ENCODE measurements at places on chromosomes 13 and 19. TPM values are rescaled to one million over a fixed set of nuclear protein-coding genes. Genes with fewer than 3 reads are reported as not detected.
A peak's percentile ranks its signal among the peaks of the same experiment; 100 is the strongest.

Gene LAIR1
- 63.8 TPM for total RNA-seq

GRCh38 chr13:100630555-100630954 lies 42.0 kb upstream of the GGACT start:
- DNase-seq = no peak

Gene MEDAG
- total RNA-seq = 187 TPM

Gene SIGLEC8
- 0.39 TPM for total RNA-seq

Gene OR7C1
- total RNA-seq = not detected

- DNase-seq = no peak
Measured at GRCh38 chr13:71964491-71965100, 97.6 kb upstream of the DACH1 start.

GRCh38 chr19:21508198-21508597 lies 2.8 kb downstream of the ZNF429 start:
- DNase-seq = no peak

GRCh38 chr13:97403893-97404750 lies 29.8 kb upstream of the RAP2A start:
- no peak for DNase-seq

DNA sequence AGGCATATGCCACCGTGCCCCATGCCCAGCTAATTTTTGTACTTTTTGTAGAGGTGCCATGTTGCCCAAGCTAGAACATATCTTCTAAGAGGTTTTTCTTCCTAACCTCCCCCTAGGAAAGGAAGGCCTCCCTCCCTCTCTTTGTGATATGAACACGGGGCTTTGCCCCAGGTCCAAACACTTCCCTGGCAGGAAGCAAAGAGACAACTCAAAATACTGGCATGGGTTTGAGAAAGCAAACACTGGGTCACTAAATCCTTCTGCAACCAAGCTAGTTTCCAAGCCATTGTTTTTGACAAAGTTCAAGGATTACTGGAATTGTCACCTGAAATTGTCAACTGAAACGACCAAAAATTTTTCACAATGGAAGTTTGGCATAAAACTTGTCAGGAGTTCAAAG lies 8.8 kb downstream of the CC2D1A start:
- DNase-seq = no peak

Gene ERICH6B
- not detected for total RNA-seq

DNA sequence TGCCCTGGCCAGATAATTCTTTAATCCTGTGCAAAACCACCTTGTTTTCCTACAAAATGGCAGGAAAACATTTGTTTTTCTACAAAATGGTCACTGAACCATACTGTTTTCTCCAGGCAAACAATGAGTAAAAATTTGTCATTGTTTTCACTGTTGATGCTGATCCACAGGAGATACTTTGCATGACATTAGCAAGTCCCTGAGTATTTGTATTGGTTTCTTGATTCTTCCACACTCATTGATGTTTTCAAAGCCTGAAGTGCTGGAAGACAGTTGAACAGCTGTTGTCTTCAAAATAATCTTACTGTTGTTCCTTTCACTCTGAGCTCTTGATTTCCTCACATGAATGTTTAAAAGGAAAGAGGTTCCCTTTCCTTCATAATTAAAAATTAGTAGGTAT lies 123.1 kb upstream of the HTR2A start:
- DNase-seq = no peak

Gene CCNE1
- 2.0 TPM for total RNA-seq

Gene DPRX
- total RNA-seq = not detected

- no peak for DNase-seq
Measured at GRCh38 chr19:29782260-29782580, 29.6 kb upstream of the CCNE1 start.

Gene OLFM2
- 15.9 TPM for total RNA-seq

DNA sequence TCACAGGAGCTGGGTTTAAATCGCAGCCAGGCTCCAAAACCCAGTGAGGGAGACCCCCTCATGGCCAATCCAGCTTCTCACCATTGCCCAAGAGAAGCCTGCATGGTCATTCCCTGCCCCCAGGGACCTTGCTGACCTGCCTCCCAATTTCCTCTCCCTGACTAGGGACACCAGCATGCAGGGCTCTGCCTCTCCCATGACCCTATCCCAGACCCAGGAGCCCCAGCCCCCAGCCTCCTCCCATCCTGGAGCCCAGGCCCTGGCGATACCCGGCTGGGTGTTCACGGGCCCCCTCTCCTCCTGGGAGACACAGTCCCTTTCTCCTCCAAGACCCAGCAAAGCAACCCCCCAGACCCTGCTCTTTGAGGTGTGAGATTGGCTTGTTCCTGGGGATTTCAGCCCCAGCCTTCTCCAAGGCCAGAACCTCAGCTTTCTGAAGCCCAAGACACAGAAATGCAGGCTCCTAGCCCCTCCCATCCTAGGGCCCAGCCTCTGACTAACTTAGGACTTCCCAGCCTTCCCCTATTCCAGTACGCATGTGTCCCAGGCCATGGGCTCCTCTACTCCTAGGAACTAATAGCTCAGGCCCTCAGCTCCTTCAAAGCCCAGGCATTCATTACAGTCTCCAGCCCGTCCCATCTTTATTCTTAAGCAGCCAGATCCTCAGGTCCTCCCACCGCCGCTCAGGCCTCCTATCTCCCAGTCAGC lies 1.1 kb downstream of the GYS1 start:
- no peak for DNase-seq

GRCh38 chr19:15296353-15296752 lies 36.0 kb downstream of the BRD4 start:
- DNase-seq = no peak

DNA sequence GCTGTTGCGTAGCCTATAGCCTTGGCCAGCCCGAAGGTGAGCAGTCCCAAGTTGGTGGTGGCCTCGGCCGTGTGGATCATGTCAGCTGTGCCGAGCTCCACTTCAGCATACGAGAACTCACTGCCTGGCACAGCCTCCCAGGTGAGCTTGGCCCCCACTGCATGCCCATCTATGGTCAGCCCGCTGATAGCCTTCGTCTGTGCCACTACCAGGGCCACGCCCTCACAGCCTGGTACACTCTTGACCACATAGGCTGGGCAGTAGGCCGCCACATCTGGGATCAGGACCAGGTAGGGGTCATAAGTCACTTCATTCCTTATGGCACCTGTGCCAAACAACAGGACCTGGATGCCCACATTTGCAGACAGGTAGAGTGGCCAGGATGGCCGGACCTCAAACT lies 7.4 kb downstream of the FCGBP start:
- DNase-seq = peak; percentile 73

GRCh38 chr19:45653634-45654033 lies 14.4 kb upstream of the GIPR start:
- no peak for DNase-seq

DNA sequence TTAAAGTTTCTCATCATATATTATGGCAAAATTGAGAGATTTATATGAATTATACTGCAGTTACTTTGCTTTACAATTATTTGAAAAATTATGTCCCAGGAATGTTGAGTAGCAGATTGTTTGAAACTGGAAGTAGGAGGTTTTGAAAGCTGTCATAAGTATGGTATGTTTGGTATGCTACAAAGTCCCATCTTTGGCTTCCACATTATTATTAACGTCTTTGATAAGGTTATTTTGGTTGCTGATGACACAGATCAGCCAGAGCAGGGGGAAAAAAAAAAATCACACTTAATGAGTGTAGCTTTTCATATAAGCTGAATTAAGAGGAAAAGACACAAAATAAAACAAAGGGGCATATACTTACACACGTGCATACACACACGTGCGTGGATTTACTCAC lies 130.1 kb downstream of the SLITRK1 start:
- no peak for DNase-seq

DNA sequence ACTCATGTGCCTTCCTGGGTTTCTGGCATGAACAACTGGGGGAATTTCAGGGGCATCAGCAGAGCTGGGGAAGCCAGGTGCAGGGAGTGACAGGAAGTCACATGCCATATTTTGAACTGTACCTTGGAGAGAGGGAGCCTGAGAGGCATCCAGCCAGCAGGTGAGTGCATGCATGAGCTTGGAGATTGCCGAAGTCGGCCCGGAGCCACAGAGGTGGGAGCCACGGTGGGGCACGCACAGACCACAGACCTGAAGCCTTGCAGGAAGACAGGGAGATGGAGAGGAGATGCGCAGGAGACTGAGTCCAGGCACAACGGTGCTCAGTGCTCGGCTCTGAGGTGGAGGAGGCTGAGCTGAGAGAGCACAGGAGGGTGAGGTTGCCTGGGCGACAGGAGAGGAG lies 55.1 kb downstream of the CDADC1 start:
- DNase-seq = no peak

DNA sequence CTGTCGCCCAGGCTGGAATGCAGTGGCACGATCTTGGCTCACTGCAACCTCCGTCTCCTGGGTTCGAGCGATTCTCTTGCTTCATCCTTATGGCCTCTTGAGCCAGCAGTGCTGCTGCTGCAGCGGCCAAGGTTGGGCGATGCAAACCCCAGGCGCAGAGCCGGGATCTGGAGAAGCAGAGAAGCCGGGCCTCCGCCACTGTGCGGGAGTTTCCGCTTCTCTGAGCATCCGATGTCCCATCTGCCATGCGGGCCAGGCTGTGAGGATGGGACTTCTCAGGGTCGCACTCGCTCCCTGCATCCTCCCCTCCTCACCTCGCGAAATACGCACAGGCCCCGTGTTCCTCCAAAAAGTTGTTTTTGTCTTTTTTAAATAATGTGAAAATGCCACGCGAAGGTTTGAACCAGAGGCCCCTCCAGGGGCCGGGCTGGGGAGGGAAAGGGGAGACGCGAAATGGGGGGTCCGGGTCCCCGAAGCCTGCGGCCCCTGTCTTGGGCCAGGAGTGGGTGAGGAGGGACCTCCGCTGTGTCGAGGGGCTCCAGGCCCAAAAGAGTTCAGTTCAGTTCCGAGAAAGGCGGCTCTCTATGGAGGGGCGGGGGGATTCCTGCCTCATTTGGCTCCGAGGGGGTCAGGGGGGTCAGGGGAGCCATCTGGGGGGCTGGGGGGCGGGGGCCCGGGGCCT lies 15.9 kb downstream of the CYTH2 start:
- no peak for DNase-seq

Gene PROZ
- total RNA-seq = not detected

DNA sequence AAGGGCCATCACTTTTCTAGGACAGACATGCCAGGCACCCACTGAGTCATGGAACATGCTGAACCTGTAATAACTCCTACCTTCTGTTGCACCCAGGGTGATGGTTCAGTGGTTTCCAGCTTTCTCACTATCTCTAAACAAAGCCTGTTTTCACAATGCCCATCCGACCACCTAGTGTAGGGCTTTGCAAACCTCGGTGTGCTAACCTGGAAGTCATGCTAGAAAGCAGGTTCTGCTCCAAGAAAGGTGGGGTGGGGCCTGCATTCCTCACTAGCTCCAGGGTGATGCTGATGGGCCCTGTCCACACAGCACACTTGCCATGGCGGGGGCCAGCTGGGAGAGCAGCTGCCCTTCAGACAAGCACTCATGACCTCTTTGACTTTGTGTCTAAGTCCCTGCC lies 43.4 kb downstream of the COL4A2 start:
- DNase-seq = no peak

- no peak for DNase-seq
Measured at GRCh38 chr19:38683393-38684077, 36.1 kb downstream of the ACTN4 start.

GRCh38 chr13:65725006-65725405 lies 1505.1 kb downstream of the PCDH9 start:
- DNase-seq = no peak

DNA sequence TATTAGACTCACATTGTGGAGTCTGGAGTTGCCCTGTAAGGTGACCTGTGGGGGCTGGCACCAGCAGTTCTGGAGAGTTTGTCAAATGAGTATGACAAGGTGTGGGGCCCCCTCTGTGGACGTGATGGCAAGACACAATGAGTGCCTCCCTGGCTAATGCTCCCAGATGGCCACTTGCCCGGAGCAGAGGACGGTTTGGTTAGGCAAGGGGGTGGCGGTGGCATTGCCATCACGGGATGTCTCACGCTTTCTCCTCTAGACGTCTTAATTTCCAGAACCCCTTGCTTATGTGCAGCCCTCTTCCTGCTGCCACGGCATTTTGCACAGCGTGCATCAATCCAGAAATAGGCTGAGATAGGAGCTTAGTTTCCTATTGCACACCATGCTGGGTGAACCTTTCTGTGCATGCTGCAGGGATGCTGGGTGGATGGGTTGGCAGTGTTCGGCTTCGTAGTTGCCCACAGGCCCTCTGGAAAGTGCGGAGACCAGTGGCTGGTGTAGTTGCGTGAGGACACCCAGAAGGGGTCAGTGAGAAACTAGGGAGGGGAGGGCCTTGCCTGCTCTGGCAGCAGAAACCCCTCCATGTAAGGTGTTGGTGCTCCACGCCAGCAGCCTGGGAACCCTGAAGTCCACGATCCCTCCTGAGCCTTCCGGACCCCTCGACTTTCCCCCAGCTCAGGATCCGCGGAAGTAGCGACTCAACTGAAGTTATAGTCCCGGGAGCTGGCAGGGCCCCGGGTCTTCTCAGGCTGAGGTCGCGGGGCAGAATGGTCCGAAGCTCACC lies 18.1 kb upstream of the LRP3 start:
- DNase-seq = no peak

Gene CASP14
- not detected for total RNA-seq

Gene MAP3K10
- 18.0 TPM for total RNA-seq

Gene POSTN
- 42.2 TPM for total RNA-seq

Gene ZNF571
- 5.4 TPM for total RNA-seq

DNA sequence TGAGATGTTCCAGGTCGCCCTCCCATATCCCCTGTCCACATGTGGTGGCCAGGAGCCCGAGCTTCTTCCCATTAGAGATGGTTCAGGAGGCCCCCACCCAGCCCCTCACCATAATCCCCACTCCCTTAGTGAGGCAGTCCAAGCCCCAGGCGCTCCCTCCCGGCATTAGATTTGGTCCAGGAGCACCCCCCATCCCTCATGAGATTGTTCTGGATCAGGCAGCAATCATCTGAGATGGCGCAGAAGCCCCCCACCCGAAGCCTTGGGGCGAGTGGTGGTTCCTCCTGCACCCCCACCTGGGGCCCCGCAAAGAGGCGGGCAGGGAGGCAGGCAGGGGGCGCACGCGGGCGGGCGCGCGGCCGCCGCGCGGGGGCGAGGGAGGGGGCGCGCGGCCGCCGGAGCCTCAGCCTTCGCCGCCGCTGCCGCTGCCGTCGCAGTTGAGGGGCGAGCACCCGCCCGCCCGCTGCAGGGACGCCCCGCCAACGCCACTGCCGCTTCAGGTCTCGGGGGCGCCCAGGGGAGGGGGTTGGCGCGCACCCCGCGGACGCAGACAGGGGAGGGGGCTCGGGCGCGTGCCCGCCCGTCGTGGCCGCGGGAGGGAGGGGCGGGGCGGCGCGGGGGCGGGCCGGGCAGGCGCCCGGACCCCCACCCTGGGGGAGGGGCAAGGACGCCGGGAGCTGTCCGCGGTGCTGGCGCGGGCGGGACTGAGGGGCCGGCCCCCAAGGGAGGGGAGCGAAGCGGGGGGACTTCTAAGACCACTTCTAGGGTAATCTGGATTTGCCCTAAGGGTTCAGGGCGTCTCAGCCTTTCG lies 46.4 kb upstream of the SHKBP1 start:
- no peak for DNase-seq

Gene KCNC3
- 1.6 TPM for total RNA-seq

Gene MED16
- total RNA-seq = 28.8 TPM

Gene GRWD1
- 39.0 TPM for total RNA-seq

GRCh38 chr13:110154410-110154933 lies 152.5 kb downstream of the COL4A1 start:
- no peak for DNase-seq

Gene SPTBN4
- total RNA-seq = 6.1 TPM
